ENCODE measurements at places on chromosomes 12 and 14.

- DNase-seq: no peak
These were observed 7.3 kb downstream of the USP15 start for GRCh38 chr12:62267480-62267879.

- DNase-seq: no peak
These were observed 70.9 kb upstream of the ETV6 start for GRCh38 chr12:11578461-11578993.

DNA sequence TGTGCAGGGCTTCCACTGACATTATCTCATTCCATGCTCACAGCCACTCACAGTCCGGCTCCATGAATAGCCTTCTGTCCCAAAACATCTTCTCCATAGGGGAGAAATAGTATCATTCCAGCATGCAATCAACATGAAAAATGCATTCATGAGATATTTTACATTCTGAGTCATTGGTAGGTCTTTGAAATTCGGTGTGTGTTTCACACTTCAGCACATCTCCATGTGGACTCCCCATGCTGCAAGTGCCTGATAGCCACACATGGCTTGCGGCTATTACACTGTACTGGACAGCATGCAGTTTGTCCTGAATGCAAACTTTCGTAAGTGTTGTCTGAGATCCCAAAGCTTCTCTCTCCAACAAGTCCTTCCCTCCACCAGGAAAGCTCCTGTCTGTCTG is 449.3 kb downstream of the MED13L start:
- DNase-seq: no peak

DNA sequence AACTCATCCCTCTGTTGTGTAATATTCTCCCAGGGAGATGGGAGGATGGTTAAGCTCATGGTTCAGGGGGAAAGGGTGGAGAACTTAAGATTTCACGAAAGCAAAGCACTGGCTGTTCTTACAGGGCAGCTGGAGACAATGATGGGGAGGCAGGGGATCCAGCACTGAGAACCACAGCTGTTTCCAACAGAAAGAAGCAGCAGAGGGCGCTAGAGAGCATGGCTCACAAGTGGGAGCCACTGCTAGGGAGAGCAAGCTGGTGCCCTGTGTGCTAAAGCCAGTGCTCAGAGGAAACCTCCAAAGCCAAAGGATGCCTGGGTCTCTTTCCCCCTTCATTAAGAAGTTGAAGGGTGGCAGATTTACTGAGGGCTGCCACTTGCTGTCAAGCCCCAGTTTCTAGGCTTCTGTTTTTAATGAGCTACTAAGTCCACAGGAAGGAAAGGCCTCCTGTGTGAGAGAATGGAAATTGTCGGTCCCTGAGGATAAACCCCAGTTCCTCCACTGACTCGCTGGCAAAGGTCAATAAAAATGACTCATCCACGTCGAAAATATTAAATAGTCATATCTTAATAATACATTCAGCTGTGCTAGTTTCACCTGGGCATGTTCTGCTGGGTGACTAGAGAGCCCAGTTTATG is 199.7 kb downstream of the ANO2 start:
- no peak for DNase-seq

DNA sequence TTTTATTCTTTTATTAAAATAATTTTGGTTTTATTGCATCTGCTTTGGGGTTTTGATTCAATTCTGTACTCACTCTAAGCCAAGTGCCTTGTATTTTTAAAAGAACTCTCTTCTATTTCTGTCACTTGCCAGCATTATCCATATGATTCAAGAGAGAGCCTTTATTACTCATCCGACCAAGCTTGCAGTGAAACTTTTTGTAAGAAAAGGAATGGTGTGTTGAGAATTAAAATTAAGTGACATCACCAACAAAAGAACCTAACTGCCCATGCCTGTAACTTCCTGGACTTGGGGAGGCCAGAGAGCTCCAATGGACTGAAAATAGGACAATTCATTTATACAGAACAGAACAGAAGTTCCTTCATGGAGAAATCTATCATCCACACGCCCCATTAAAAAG is 52.1 kb downstream of the GALNT4 start:
- DNase-seq: no peak

DNA sequence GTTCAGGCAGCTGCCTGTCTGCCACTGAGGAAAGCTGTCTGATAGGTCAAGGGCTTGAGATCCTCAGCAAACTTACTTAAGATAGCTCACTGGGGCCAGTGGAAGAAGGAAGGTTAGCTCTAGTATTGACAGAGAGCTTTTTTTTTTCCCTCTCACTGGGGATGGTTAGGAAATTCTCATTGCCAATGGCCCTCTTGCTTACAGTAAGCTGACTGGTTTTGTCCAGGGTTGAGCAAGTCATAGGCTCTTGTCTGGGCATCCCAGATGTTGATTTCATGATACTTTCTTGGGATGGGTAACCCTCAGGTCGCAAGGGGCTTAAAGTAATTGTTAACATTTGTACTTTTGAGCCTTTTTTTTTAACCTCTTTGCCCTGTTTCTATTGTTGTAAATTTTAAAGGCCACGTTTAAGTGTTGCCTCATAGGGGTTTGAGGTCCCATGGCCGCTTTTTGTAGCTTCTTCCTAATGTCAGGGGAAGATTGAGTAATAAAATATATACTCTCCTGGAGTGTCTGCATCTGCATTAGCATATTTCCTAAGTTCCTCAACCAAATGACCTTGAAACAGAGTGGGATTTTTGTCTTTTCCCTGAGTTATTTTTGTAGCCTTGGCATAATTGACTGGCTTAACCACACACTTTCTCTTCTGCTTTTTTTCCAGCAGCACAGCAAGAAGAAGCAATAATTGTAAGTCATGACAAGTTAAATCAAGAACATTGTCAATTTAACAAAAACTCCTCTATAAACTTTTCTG is 716.0 kb downstream of the LRFN5 start:
- DNase-seq: no peak

DNA sequence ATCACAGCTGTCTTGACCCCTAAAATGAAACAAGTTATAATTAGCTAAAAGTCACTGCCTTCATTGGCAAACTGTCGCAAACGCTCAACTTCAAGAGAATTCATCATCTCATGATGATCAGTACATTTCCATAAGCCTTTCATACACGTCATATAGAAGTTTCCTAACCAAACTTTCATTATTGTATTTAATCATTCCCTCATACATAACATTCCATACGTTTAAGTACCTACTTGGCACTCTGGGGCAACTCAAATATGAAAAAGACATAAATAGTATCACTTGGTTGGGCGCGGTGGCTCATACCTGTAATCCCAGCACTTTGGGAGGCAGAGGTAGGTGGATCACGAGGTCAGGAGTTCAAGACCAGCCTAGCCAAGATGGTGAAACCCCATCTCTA is 12.4 kb upstream of the PPP2R5E start:
- DNase-seq: no peak

DNA sequence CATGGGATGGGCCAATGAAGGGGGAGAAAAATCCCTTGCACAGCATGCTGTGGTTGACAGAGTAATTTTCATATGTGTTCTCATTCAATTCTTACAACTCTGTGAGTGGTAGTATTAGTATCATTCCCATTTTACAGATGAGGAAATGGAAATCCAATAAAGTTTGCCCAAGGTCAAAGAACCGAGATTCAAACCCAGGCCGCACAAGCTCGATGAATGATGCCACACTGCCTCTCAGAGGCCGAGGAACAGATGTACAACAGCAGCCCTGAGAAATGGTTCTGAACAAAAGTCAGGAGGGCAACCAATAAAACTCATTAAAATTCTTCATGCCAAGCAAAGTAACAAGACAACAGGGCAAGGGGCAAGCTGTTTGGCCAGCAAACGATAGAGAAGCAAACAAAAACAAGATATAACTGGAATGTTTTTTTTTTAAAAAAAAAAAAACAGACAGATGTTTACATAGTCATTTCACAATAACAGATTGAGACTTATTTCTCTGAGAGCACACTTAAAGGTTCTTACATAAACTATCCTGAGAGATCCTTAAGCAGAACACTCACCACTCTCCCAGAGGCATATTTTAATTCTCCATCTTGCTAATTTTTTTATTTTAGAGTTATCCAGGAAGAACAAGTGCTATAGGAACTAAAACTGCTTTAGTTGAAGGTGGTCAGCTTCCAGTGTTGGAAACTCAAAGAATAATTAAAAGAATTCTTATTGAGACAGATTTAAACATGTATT is 85.8 kb downstream of the EXOC5 start:
- no peak for DNase-seq

DNA sequence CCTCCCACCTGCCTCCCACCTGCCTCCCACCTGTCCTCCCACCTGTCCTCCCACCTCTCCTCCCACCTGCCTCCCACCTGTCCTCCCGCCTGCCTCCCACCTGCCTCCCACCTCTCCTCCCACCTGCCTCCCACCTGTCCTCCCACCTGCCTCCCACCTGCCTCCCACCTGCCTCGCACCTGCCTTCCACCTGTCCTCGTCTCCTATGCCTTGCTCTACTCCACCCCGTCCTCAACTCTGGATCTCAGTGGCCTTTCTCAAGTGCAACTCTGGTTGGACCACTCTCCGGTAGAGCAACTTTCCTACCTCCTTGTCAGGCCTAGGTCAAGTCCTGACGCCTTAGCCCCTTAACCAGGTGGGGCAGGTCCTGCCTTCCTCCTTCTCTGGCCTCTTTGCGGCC is 29.3 kb upstream of the PEX5 start:
- DNase-seq: no peak
